ENCODE measurements at places on chromosomes 5 and 9.

DNA sequence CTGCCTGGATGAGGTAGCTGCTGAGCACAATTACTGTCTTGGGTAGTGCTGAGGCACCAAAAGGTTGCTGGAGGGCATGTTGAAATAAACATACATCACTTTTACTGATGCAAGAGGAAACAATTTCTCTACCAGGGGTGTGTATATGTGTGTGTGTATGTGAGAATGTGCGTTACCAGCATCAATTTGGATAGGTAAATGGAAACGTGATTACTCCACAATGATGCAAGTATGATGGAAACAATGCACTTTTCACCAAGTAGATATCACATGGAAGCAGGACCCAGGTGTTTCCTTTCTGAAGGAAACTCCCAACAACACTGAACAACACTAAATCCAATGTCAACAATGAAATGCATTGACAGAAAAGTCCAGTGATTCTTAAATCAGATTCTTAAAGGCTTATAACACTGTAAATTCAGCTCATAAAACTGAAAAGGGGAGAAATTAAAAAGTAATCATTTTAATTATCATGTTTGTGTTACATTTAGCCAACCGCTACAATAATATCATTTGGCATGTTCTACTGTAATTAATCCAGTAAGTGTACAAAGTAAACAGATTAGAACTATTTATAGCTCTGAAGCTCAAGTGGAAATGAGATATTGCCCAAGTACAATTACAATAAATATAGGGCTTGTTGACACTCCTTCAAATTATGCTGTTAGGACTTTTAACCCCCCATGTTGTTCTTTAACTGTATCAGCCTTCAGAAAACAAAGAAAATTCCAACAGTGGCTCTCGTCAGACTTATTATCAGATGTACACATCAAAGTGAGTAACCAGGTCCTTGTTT is 25.3 kb downstream of the YIPF5 start:
- no peak for DNase-seq

- DNase-seq = no peak
Observed at GRCh38 chr9:88184976-88185375, 46.7 kb upstream of the SPATA31C2 start.

DNA sequence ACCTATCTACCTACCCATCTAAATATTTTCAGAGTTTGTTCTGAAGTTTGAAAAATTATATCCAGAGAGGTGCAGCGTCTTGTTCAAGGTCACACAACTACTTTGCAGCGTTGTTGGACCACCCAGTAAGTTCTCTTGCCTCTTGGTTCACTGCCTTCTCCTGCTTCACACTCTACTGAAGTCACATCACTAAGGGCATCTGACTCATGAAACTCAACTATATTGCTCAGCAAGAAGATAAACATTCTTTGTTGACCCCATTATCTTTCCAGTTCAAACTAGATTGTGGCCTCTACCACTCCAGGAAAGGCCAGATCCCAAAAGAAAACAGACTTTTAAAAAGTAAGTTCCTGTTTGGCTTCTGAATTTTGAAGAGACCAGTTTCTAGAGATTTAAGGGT is 326.9 kb downstream of the SLIT3 start:
- no peak for DNase-seq

GRCh38 chr9:108386032-108386431 is 469.8 kb downstream of the ACTL7B start:
- DNase-seq = no peak

GRCh38 chr5:75037106-75037505 is 15.3 kb downstream of the GCNT4 start:
- DNase-seq = no peak

DNA sequence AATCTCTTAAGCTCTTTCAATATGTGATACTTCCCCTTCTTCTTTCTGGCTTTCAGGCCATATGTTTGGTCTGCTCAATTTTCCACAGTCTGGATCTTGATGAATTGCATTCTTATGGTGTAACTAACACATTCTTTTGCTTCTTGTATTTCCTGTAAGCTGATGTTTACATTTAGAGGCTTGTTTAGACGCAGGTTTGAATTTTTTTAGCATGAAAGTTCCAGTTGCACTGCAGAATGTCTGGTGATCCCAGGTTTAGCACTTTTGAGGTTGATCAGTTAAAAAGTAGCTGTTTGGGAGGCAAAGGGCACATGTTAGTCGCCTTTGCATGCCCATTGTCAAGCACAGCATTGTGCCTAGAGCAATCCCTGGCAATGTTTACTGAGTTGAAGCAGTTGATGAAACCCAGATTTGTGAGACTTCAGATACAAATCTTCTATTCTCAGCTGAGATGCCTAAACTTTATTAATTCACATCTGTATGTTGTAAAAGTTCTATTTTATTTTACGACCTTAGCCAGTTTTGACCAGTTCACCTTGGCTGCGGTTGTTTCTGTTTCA is 59.6 kb upstream of the SPATA31C2 start:
- no peak for DNase-seq

GRCh38 chr5:61673007-61673735 is 341.1 kb downstream of the ZSWIM6 start:
- DNase-seq = no peak

GRCh38 chr5:59503220-59503619 is 390.3 kb downstream of the PDE4D start:
- no peak for DNase-seq

GRCh38 chr9:15468145-15468544 is 42.6 kb downstream of the PSIP1 start:
- DNase-seq = no peak

- DNase-seq = no peak
Observed at GRCh38 chr5:131496400-131496713, 138.7 kb downstream of the RAPGEF6 start.

GRCh38 chr5:10746711-10747110 is 14.3 kb downstream of the DAP start:
- DNase-seq = no peak

DNA sequence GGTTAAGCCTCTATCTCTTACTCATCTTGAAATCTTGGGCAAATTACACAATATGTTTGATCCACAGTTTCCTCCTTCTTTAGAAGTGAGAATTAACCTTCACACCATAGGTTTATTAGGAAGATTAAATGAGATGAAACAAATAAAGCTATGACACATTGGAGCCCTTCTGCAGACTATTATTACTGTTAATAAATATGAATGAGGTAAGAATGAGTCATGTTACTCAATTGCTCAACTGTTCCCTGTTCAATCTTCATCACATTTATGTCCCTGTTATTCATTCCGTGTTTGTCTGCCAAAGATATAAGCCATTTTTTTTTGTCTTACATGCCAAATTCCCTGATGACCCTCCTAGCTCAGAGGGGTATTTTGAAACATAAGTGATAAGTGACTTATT is 52.1 kb upstream of the PAPPA start:
- DNase-seq = no peak

DNA sequence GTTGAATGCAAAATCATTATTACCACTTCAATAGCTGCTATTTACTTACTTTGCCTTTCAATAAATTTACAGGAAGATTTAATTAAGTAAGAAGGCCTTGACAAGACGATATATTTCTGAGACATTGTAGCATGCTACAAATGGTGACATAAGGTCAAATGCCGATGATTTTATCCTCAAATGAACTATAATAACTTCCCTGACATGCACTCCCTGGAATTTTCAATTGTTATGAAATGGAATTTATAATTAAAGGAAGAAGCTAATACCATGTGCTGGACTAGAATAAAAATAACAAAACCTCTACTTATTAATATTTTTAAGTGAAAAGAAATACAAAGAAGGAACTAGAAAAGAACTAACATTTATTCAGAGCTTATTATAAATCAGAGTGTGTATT is 30.2 kb upstream of the ITGA1 start:
- DNase-seq = no peak

- no peak for DNase-seq
Observed at GRCh38 chr9:81379655-81380054, 309.7 kb downstream of the TLE1 start.

DNA sequence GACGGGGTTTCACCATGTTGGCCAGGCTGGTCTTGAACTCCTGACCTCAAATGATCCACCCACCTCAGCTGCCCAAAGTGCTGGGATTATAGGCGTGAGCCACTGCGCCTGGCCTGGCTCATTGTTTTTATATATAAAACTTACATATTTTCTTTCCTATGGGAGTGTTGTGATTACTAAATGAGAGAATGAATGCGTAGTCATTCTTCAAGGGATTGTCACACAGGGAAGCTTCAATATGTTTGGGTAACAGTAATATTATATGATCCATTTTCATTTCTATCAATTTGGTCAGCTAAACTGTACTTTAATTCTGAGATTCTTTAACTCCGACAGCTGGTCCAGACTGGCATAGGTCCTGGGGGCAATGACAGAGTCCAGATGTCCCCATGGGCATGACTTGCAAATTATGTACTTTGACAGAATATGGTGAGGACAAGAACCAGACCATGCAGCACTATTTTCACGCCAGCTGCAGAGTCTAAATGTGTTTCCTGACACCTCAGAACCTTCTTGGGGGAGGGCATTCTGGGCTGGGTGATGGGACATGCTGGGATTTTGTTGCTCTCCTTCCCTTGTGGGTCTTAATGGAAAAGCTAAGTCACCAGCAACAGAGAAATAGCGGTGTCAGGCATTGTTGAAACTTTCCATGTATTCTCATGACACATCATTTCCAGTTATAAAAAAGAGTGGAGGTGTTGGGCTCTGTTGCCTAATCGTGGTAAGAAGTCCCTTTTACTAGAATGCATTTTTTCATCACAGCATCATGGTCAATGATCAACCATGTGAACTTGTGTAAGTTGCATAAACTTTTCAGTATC is 40.9 kb upstream of the TNC start:
- DNase-seq = no peak

GRCh38 chr5:31626156-31626555 is 12.8 kb upstream of the PDZD2 start:
- no peak for DNase-seq

GRCh38 chr5:134263801-134264200 is 37.9 kb upstream of the PPP2CA start:
- no peak for DNase-seq

- no peak for DNase-seq
Observed at GRCh38 chr5:16953729-16954128, 17.6 kb upstream of the MYO10 start.

GRCh38 chr9:87696641-87697040 is 29.3 kb upstream of the CTSL start:
- DNase-seq = no peak

DNA sequence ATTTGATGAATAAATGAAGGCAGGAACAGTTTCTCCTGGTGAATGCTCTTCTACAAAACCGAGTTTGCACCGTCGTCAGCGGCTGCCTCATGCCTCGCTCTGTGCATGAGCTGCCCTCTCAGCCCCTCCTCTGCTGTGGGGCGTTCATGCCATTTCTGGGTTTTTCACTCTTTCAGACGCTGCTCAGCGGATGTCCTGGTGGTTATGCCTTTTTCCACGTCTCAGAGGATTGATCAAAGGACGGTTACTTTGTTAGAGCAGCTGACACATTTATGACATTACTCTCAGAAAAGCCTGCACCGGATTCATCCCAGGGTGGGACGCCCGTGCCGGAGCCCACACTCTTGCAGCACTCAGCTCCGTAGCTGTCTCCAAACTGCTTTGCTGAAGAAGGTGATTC is 195.9 kb upstream of the PPP1R26 start:
- DNase-seq = no peak

- no peak for DNase-seq
Observed at GRCh38 chr9:112569186-112569585, 82.6 kb downstream of the KIAA1958 start.

DNA sequence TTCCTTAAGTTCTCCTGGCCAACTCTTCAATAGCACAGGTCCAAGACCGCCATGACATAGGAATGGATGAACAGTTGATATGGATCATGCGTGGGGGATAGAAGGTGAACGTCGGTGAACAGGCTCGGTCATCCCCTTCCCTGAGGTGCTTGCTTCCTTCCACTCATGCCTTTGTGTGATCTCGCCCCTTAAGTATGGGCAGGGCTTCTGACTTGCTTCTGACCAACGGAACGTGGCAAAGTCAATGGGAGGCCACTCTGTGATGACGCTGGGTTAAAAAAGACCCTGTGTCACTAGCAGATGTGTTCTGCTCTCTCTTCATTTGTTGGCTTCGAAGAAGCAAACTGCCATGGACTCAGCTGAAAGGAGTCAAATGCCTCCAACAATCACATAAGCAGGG is 240.5 kb upstream of the TUT7 start:
- DNase-seq = no peak

DNA sequence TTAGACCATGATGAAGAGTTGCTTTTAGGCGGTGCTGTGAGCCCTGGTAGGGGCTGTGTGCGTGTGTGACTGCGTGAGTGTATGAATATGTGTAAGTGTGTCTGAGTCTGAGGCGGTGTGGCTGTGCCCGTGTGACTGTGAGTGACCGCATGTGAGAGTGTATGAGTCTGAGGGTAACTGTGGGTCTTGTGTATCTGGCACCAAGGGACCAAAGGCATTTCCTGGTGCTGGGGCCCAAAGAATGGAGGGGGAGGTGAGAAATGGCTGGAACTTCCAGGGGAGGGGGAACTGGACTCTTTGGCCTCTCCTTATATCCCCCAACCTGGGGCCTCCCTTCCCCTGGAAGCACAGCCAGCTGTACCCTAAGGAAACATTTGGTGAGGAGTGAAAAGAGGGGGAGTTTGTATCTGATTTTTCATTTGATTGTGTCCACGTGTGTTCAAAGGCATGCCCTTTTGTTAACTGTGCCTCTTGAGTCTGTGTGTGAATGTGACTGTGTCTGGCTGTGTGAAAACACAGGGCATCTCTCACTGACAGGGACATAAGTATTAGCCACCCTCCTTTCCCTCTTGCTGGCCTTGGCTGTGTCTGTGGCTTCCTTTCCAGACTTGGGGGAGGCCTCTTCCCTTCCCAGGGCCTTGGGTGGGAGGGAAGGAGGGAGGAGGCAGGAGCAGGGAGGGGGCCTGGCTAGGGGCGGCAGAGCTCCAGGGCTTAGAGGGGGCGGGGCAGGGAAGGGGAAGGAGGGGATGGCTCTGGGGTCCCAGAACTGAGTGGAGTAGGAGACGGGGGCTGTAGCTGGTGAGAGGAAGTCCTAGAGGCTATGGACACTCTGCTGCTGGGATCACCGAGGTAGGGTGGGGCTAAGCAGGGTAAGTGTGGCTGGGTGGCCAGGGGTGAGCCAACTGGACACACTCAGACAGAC is 1.4 kb downstream of the IL11RA start:
- no peak for DNase-seq

GRCh38 chr5:177339107-177339638 is 12.3 kb downstream of the LMAN2 start:
- no peak for DNase-seq

GRCh38 chr5:53416144-53416738 is 64.2 kb upstream of the FST start:
- DNase-seq = no peak

DNA sequence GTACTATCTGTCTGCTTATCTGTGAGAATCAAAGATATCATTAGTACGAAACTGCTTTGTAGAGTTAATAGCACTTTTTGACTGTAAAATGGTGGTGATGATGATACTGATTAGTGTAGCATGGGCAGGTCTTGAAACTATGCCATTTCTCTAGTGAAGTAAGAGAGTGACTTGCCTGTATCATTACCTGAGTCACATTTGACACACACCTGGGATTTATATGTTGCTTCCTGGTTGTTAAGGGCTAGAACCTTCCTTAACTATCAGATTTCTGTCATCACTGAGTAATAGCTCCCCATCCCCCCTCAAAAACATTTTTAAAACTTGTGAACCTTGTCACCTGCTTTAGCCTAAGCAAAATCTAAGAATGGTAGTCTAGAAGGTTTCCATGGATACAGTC is 135.6 kb upstream of the RORB start:
- no peak for DNase-seq
